ENCODE measurements at places on chromosomes 3 and 15.

GRCh38 chr3:121477589-121477988 is 68.2 kb downstream of the POLQ start:
- no peak for DNase-seq

DNA sequence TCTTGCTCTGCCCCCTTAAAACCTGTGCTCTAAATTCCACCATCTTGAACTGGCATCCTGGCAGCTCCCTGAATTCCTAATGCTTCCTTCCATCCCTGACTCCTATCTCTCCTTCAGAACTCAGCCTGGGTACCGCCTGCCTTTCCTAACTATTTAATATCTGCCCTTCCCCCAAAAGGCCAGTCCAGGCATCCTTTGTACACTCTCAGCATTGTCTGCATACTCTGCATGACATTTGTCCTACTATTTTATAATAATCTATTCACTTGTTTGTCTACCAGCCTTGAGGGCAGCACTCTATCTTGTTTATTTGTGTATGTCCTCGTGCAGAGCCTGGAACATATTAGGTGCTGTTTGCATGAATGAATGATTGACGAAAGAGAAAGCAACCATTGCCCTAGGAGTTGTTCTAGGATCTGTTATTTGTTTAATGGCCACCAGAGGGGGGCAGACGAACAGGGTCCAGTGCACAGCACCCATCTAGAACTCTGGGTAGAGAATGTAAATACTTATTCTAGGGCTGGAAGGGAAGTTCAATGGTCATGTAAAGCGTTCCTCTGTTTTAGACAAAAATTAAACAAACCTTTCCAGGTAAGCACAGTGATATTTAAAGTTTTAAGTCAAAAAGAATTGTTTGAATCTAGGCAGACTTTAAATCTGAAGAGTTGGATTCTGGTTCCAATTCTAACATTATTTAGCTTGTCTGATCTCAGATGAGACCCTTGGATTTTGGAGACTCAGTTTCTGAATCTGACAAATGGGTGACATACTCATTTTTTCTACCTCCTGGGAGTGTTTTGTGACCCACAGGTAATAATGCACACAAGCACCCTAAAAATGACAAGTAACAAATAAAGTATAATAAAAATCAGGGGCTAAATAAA is 125.8 kb upstream of the GALNT15 start:
- DNase-seq = peak; percentile 9

- DNase-seq = no peak
Measured at GRCh38 chr3:94965867-94966475, 903.1 kb downstream of the NSUN3 start.

- no peak for DNase-seq
Measured at GRCh38 chr3:35722902-35723301, 83.6 kb downstream of the ARPP21 start.

- no peak for DNase-seq
Measured at GRCh38 chr15:91561371-91562100, 292.0 kb upstream of the SLCO3A1 start.

GRCh38 chr3:188914552-188914951 is 257.2 kb upstream of the TPRG1 start:
- DNase-seq = no peak

- no peak for DNase-seq
Measured at GRCh38 chr3:33377931-33378330, 62.3 kb downstream of the UBP1 start.

GRCh38 chr3:30355622-30356021 is 250.8 kb upstream of the TGFBR2 start:
- DNase-seq = no peak

DNA sequence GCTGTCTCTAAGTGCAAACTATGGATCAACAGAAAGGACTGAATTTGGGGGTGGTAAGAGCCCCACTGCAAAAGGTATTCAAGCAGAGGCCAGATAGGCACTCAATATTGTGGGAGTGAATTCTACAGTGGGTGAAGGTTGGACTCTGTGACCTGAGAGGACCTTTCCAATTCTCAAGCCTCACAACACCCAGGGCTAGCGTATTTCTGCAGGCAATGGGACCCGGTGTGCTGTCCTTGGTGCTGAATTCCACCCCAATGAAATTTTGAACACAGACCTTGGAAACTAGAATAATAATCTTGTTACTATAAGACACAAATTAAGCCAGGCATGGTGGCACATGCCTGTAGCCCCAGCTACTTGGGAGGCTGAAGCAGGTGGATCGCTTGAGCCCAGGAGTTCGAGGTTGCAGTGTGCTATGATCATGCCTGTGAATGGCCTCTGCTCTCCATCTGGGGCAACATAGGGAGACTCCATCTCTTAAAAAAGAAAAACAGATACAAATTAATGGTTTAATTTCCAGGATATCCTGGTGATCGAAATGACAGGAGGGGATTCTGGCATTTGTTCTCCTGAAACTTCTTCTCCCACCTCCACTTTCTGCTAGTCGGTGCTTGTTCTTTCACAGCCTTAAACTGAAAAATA is 135.4 kb downstream of the RAB11A start:
- DNase-seq = no peak
